ENCODE measurements at places on chromosomes 3 and 15.
A peak's percentile ranks its signal among the peaks of the same experiment; 100 is the strongest.

DNA sequence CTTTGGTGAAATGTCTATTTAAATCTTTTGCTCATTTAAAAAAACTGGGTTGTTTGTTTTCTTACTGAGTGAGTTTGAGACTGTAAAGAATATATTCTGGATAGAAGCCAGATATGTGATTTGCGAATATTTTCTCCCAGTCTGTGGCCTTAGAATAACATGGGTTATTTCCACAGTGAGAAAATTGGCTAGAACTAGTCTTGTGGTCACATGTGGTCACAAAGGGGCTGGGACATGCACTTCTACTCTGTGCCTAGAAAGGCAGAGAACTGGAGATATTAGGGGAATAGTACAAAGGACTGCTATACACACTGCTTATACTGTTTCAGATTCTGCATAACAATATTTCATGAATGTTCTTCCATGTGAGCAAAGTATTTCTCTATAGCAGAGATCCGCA, 79.9 kb upstream of the RGMA start:
- DNase-seq: no peak

DNA sequence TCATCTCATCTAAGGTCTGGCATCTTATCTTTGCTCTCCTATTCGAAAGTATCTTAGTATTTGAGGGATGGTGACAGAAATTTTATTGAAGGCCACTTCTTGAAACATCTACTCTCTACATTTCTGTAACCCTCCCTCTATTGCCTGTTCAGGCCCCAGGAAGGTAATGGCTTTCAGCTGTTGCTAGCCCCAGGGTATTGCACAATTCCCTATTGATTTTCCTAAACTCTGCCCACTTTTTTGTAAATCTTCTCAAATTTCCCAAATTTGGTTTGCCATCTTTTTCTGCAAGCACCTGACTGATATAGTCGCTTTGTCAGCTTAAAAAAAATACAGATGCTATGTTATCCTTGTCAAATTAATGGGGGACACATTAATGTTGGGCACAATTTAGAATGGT, 242.1 kb downstream of the RAP2B start:
- no peak for DNase-seq

DNA sequence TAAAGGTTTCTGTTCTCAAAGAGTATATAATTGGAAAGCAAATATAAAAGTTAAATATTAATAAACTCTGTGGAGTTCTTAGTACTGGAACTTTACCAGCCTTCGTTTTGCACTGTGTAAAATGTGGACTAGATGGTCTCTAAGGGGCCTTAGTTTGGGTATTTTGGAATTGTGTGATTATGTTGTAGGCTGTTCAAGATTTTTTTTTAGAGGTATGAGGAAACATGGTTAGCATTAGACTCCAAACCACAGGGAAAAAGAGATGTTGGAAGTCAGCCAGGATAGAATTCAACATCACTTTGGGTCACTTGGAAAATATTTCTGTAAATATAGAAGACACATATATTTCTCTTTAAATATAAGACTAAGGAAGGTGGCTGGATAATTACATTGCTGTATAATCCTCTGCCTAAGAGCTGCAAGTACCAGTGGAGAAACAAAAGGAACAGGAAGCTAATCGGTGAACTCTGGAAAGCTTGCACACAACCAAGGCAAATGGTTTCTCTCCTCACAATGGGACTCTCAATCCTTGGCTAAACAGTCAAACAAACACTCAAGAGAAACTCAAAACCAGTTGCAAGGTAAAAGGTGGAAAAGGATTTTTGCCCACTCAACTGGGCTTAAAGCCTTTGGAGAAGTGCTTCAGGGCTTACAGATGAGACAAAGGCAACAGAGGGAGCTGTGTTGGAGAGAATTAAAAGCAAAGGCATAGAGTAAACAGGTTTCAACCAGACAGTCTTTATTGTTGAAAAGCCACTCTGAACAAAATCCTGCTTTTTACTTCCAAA, 141.7 kb downstream of the NR1D2 start:
- DNase-seq: no peak

DNA sequence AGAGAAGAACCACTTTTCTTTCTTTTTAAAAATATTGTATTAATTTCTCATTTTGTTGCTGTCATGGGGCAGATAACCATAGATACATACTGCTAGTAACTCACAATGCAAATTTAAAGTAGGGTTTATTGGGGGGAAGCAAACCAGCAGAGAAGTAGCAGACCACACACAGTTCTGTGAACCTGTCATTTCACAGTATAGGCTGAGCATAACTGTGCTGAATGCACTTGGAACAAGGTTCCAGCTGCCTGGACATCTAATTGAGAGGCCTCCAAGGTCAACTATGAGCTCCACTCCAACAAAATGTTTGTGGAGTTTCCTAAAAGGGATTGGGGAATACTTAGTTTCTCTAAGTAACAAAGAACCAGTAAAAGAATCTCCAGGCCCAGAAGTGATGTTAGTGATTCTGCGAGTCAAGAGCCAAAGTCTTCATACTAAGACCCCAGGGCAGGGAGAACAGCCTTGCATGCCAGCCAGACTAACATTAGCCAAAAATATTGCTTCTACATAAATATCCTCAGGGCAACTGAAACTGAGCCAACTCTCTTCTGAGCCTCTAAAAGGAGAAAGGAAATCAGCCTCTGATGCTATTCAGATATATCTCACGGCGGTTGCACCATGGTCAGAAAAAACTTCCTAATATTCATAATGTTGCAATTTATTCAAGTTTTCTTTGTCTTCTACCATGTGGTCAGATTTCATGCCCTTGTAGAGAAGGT, 856.4 kb upstream of the ALCAM start:
- DNase-seq: no peak

DNA sequence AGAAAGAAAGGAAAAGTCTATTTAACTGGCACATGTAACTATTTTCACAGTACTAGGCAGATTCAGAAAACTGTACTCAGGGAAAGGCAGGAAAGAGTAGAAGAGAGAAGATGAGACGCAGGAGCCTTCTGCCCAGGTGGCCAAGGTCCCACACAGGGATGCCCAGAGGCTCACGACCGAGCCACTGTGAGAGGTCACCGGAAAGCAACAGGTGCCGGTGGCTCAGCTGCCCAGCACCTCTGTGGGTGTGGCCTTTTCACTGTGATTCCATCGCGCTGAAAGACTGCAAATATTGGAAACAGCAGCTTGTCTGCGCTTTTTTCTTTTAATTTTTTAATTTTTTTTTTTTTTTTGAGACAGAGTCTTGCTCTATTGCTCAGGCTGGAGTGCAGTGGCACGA, 226.8 kb downstream of the OCA2 start:
- no peak for DNase-seq

GRCh38 chr15:91652610-91653207, 200.8 kb upstream of the SLCO3A1 start:
- no peak for DNase-seq

DNA sequence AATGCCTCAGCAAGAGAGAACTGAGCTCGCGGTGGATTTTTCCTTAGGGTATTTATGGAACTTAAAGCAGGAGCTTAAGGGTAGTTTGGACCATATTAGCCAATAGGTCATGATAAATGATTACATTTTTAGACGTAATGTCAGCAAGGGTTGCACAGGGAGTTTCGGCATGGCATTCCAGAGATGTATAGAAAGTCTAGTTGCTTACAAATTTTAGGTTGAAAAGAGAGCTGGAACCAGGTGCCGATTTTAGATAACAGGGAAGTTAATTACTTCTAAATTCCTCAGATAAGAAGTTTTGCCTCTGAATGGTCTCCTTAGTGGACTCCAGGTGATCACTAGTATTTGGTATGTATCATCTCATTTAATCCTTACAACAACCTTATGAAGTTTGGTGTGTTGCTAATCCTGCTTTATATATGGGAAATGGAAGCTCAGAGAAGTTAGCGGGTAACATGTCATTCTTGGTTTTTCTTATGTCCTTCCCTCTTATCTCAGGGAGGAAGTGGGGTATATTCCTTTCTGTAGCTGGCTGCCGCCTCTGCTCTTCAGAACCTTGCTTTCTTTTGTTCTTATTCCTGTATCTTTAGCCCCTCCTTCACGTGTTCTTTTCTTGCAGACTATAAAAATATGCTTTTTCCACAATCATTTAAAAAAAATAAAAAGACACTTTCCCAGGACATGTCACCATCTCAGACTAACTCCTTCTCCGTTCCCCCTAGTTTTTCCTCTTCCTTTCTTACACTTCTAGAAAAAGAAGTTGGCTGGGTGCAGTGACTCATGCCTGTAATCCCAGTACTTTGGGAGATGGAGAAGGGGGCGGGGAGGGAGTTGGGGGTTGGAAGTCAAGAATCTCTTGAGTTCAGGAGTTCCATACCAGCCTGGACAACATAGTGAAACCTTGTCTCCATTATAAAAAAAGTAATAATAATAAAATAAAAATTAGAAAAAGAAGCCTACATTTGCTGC, 25.7 kb downstream of the IQGAP1 start:
- no peak for DNase-seq

GRCh38 chr3:98972720-98973119, 71.2 kb upstream of the DCBLD2 start:
- DNase-seq: no peak

- DNase-seq: no peak
Measured at GRCh38 chr15:40142428-40142827, 18.4 kb upstream of the BUB1B start.

- no peak for DNase-seq
Measured at GRCh38 chr3:145719114-145719513, 441.9 kb downstream of the PLOD2 start.

DNA sequence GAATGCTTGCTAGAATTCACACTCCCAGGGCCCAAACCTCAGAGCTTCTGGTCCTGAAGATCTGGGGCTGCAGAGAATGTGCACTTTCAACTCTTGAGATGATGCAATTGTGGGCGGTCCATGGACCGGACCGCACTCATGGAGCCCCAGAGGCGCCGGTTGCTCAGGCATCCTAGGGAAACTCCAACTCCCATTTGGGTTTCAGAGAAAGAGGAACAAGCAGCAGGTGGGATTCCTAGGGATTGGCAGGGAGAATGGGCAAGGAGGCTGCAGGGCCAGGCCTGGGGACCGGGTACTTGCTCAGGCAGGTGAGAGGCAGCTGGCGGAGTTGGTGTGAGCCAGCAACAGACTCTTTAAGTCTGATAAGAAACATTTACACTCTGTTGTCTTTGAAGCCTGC, 3.5 kb downstream of the NOX5 start:
- no peak for DNase-seq

- DNase-seq: no peak
Measured at GRCh38 chr3:171464462-171464861, 4.3 kb upstream of the TNIK start.

DNA sequence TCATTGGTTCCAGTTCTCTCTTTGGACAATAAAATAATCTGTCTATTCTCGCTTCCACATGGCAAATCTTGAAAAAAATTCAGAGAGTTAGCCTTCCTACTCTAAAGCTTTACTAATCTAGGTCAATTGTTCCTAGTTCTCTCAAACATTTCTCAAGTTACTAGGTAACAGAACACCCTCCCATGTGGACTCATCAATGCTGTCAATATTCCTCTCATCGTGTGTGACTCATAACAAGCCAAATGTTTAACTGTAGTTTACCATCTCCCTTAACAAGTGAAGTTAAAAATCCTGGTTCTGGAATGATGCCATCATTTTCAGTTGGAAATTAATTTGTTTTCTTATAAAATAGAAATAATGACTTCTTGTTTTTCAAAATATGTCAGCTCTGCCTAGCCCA, 438.6 kb downstream of the ROBO1 start:
- DNase-seq: no peak

GRCh38 chr15:83793069-83793468, 139.1 kb downstream of the ADAMTSL3 start:
- no peak for DNase-seq

GRCh38 chr3:158508481-158508880, 62.5 kb upstream of the MLF1 start:
- no peak for DNase-seq

GRCh38 chr15:39578851-39579486, 1.9 kb upstream of the THBS1 start:
- no peak for DNase-seq

GRCh38 chr3:46558184-46559043, 7.7 kb downstream of the LRRC2 start:
- DNase-seq: peak; percentile 29

DNA sequence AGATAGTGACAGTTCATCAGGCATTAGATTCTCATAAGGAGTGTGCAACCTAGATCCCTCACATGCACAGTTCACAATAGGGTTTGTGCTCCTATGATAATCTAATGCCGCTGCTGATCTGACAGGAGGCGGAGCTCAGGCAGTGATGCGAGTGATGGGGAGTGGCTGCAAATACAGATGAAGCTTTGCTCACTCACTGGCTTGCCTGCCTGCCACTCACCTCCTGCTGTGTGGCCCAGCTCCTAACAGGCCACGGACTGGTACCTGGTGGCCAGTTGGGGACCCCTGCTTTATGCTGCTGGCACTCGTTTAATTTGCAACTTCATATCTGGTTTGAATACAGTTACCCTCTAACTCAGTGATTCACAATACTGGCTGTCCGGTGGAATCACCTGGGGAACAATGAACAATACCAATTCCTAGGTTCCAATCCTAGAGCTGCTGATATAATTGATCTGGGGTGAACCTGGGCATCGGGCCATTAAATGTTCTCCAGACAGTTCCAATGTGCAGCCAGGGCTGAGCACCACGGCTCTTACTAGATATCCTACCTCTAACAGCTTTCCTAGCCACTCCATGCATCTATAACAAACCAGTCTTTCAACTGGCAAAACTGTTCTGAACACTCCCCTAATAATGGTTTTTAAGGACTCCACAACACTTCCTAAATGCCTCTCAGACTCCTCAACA, 131.4 kb downstream of the ATP1B3 start:
- DNase-seq: no peak

- DNase-seq: no peak
Measured at GRCh38 chr15:46278486-46279090, 643.8 kb downstream of the SQOR start.

DNA sequence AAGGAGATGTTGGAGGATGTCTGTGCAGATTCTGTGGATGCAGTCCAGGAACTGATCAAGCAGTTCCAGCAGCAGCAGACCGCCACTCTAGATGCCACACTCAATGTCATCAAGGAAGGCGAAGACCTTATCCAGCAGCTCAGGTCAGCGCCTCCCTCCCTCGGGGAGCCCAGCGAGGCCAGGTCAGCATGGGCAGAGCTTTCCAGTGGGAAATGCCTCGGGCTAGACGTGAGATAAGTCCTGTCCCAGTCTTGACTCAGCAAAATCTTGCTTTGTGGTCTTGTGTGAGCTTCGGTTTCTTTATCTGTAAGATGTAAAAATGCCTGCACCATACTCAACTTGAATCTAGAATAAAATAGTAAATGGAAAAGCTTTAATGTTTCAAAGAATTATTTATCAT, 335.1 kb upstream of the UMPS start:
- DNase-seq: no peak

DNA sequence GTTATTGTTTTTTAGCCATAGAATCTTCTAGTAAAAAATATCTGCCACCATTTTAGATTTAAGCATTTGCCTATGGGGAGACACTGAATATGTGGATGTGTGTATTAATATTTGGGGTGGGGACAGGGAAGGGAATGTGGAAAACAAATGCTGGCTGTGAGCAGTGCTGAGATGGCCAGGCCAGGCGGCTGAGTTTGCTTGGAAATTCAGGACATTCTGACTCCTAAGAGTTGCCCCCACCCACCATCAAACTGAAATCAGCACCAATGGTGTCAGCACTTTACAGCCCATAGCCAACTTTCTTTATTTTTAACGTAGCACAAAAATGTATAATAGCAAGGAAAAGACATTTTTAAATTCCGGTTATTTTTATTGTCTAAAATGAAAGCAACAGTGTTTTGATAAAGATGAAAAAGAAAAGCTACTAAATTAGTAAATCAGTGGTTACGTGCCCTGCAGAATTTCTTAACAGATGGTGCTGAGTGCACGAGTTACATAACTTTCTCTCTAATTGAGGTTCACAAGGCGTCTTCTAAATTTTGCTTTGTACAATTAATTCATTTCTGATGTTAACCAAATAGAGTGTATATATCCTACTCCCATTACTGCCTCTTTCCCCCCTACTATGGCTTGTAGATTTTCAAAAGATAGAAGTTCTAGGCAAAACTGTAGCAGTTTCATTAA, 34.0 kb downstream of the B3GALNT1 start:
- DNase-seq: no peak

All from brain pericyte (primary cell).